Smooth muscle cell of the umbilical artery (primary cell): ENCODE measurements at places on chromosomes 12 and 14. TPM values are rescaled to one million over a fixed set of nuclear protein-coding genes. Genes with fewer than 3 reads are reported as not detected.

The MTA1 gene
- 27.9 and 53.8 TPM in 2 replicates for total RNA-seq

The LRIG3 gene
- total RNA-seq: 9.4 and 41.0 TPM in 2 replicates

The PHETA1 gene
- total RNA-seq: 7.7 and 12.0 TPM in 2 replicates

The SPX gene
- 0.89 and 1.9 TPM in 2 replicates for total RNA-seq

The OAS1 gene
- total RNA-seq: 0.37 and 0.89 TPM in 2 replicates

The JAG2 gene
- 1.5 and 2.6 TPM in 2 replicates for total RNA-seq

The SYNDIG1L gene
- total RNA-seq: not detected in 2 replicates

The TRPV4 gene
- total RNA-seq: 0.30 and 0.32 TPM in 2 replicates

The DRAM1 gene
- total RNA-seq: 101 and 190 TPM in 2 replicates

The OAS2 gene
- 0.18 and 0.30 TPM in 2 replicates for total RNA-seq

The CRIP2 gene
- total RNA-seq: 13.1 and 34.2 TPM in 2 replicates

The PMEL gene
- 1.1 TPM in 1 of 2 replicates, not detected in the other for total RNA-seq

The C12orf76 gene
- 14.2 and 15.4 TPM in 2 replicates for total RNA-seq

The ARHGDIB gene
- total RNA-seq: 7.1 and 22.5 TPM in 2 replicates

The CD163L1 gene
- under 0.01 and 0.46 TPM in 2 replicates for total RNA-seq

The STON2 gene
- not detected in 2 replicates for total RNA-seq

The FSCB gene
- total RNA-seq: under 0.01 and 0.14 TPM in 2 replicates

The LBHD2 gene
- not detected in 2 replicates for total RNA-seq

The ITPR2 gene
- 84.8 and 98.6 TPM in 2 replicates for total RNA-seq

The TMPO gene
- 52.6 and 93.8 TPM in 2 replicates for total RNA-seq

The MYL2 gene
- total RNA-seq: not detected in 2 replicates

The LTB4R gene
- 0.59 and 0.78 TPM in 2 replicates for total RNA-seq

The FGF6 gene
- not detected in 2 replicates for total RNA-seq

The TSHR gene
- total RNA-seq: not detected in 2 replicates

The SAMD15 gene
- total RNA-seq: 0.88 and 1.8 TPM in 2 replicates

The ST8SIA1 gene
- under 0.01 TPM in 1 of 2 replicates, not detected in the other for total RNA-seq

The TCL1B gene
- not detected in 2 replicates for total RNA-seq

The JPH4 gene
- not detected in 2 replicates for total RNA-seq

The FGD6 gene
- total RNA-seq: 18.7 and 24.4 TPM in 2 replicates

The KLRK1 gene
- total RNA-seq: not detected in 2 replicates

The SLC5A8 gene
- total RNA-seq: not detected in 2 replicates

The OR6C2 gene
- not detected in 2 replicates for total RNA-seq
